ENCODE measurements at places on chromosomes 7 and 10.

DNA sequence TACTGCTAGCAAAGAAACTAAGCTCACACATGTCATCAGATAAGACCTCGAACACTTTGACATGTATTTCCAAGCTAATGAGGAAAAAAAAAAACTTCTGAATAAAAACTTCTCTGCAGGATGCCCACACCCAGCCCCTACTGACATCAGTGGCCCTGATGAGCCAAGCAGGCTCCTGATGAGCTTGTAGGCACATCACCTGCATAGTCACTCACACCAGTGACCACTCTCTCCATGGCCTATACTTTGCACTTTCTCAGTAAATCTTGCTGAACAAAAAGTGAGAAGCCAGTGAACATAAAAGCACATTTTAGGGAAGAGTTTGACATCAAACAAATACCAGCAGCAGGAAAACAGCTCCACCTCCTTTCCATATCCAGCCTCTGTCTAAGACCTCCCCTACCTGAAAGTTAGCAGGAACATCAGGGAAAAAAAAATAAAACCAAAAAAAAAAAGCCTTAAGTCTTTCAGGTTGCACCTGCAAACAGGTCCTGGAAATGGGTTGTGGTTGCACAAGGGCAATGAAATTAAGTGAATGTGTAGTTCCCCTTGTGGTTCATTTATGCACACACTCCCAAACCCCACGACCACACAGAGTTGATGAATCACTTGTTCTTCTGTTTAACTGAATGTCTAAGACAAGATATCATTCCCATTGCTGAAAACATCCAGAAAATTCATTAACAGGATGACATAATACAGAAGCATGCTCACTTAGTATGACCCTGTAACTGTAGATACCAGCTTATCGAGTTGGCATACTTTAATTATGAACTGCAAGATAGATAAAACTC is 205.2 kb upstream of the PDE1C start:
- DNase-seq: no peak

- no peak for DNase-seq
Measured at GRCh38 chr10:9719246-9719645, 1298.4 kb upstream of the CELF2 start.

DNA sequence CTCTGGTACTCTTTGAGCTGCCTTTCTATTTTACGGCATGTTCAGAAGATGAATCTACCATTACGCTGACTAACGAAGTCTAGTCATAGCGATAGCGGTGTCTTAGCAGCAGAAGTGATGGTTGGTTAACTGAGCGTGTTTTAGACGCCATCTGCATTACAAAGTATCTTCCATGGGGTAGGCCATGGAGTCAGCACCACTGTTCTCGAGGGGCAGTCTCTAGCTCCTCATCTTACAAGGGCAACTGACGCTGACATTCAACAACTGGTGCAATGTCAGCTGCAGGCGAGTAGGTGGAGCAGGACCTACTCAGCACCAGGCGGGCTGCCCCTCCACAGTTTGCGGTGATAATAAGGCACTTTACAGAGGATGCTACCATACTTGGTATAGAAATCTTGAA is 88.7 kb downstream of the ADARB2 start:
- no peak for DNase-seq

DNA sequence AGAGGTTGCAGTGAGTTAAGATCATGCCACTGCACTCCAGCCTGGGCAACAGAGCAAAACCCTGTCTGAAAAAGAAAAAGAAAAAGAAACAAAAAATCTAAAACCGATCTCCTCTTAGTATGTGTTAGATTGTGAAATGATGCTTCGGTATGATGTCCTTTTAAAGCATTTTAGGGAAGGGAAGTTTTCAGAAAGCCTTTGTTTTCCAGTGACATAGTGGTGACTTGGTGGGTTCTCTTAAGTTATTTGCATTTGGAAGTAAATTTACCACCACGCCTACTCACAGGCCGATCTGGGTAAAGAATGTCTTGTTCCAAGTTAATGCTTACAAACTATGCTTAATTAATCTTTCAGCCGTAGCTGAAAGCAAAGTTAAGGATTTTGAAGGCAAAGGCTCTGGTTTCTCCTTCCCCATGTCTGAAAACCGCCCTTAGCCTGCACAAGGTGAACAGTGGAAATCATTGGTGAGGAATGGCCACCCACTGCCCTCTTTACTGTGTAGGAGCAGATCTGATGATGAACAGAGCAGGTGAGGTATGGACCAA is 10.7 kb downstream of the MTURN start:
- DNase-seq: no peak

GRCh38 chr7:133699386-133699785 is 427.8 kb upstream of the LRGUK start:
- DNase-seq: no peak

DNA sequence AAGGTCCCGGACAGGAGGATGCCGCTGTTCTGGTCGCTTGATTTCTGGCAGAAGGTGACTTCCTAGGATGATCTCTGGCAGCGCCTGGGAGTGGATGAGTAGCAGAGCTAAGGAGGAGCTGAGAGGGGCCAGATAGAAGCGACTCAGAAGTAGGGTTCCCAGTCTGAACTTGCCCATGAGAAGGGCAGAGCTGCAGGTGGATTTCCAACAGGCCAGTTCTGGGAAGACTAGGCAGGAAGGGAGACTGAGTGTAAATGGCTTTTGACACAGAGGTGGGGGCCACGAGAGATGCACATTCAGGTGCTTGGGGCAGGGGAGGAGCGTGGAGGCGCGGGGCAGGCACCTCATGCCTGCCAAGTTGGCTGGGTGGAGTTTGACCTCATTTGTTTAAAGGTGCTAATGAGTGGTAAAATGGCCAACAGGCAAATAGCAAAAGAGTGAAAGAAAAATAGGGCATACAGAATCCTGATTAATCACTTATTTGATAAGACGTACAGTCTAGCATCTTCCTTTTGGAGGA is 58.8 kb downstream of the SHH start:
- no peak for DNase-seq

DNA sequence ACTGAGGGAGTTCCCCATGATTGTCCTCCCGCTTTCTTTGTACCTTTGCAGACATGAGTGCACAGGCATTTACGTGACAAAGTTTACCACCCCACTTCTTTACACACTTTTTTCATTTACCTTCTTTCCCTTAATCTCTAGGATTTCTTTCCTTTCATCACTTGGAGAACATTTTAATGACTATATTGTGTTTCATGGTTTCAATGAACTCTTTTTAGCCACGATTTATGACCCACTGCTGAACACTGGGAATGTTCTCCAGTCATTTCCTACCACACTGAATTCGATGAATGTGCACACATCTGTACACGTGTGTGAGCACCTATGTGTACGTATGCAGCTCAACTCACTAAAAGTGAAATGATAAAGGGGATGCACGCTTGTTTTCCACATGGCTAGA is 371.7 kb upstream of the IGFBP3 start:
- no peak for DNase-seq

DNA sequence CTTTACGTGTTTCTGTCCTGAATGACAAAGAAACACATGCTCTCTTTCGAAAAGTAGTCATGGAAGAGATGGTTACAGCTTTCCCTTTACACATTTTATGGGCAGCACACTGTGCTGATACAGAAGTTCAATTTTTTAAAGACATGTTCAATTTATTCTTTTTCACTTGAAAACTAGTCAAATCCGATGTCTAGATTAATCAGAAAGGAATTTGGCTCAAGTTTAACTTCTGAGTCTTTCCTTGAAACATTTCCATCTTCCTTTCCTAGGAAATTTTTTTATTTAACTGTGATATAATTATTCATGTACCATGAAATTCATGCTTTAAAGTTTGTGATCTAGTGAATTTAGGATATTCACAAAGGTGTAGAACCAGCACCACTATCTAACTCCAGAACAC is 360.1 kb downstream of the TNS3 start:
- no peak for DNase-seq

DNA sequence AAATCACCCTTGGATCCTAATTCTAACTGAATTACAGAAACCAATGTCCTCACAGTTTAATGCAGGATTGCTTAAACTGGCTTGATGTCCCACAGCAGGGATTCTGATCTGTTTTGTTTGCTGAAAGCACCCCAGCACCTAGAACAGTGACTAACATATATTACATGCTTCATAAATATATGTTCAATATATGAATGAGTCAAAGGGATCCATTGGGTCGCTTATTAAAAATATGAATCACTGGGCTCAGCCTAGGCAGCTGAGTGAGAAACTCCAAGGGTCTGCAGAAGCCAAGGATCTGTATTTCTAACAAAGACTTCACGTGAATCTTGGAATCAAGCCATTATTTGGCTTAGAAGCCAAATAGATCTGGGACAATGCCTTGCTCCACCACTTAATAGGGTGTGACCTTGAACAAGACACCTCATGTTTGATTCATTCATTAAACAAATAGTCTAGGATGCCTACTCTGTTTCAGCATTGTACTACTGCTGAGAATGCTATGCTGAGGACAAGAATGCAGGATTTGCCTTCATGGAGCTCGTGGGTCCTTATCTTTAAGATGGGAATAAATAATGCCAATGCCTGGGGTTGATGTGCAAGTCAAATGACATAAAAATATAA is 103.4 kb upstream of the DLX6 start:
- no peak for DNase-seq

- DNase-seq: no peak
Measured at GRCh38 chr10:124603376-124604213, 140.6 kb downstream of the FAM53B start.

DNA sequence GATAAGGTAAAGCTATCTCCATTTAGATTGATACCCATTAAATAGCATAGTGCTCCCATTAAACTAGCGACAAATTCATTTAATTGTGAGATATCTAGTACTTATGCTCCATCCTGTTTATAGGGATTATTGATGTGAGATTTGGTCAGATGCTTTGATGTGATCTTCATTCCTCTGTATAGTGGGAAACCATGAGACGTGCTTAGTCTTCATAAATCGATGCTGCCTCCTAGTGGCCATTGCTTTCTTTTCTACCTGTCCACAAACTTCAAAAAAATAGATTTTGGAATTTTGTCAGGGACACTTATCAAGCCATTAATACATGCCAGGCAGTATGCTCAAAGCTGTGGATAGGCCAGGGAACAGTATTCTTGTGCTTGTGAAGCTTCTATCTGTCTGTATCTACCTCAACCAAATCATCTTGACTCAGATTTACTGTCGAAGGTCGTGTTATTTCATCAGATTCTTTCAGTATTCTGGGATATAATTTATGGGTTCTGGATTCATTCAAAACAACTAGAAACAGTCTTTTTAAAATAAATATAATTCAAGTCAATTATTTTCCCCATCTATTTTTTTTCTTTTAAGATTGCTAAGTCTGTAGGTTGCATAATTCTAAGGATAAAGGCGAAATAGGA is 12.0 kb downstream of the LSM8 start:
- DNase-seq: no peak

DNA sequence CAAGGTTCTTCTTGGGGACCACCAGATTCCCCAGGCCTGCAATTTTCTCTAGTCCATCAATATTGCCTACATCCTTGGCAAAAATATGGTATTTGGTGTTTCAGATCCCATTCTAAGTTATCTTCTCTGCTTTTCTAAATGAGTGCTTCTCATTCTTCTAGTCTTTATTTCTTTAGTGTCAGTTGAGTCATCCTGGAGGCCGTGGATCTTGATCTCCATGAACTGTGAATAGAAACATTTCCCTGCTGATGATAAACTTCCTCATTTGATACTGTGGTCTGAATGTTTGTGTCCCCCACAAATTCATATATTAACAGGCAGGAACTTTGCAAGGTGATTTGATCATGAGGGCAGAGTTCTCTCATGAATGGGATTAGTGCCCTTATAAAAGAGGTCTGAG is 779.3 kb downstream of the INHBA start:
- DNase-seq: no peak

- no peak for DNase-seq
Measured at GRCh38 chr7:123749537-123749857, 694 bp upstream of the WASL start.

- no peak for DNase-seq
Measured at GRCh38 chr10:80373502-80373901, 16.9 kb downstream of the DYDC2 start.

DNA sequence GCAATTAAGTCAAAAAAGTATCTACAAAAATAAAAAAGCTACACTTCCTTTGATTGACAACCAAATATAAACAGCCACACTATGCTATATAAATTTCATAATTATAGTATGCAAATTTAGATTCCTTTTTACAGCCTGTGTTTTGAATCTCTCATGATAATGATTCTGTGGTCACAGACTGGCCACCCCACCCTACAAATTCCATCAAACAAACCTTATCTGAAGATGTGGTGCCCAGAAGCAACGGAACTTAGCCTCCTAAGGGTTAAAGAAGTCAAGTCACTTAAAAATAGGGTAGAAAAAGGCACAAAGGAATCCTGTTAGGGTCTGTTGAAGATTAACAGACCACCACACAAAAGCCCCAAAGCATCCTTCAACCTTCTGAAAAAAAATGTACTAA is 351.8 kb downstream of the INHBA start:
- no peak for DNase-seq

- DNase-seq: no peak
Measured at GRCh38 chr7:46486256-46487206, 565.5 kb upstream of the IGFBP3 start.

DNA sequence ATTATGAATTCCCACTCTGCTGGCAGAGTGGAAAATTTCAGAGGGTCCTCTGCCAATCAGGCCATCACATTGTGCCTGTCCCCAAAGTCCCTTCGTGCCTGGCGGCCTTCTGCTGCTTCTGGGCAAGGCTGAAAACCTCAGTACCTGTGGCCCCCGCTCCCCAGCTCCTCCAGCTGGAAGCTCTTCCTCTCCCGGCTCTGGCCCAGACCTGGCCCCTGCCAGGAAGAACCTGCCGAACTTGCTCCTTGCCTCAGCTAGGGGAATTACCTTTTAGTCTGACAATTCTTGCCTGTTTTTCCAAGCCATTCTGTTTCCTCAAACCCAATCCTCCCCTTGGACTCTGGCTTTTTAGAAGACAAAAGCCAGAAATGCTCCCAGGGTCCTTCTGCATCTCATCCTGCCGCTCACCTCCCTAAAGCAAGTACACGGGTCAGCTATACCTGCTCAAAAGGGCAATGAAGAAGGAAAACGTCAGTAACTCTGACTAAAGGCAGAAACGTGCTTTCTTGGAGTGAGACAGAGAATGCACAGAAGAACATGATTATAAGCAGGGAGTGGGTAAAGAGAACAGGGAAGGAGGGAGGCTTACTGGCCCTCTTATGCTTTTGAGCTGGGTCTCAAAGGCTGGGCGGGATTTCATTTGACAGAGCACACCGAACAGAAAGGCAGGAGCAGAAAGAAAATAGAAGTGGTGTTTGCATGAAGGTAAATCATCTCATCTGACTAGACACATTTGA is 28.1 kb upstream of the TRIL start:
- no peak for DNase-seq

GRCh38 chr7:101216001-101216859 is 1.2 kb downstream of the PLOD3 start:
- DNase-seq: no peak

DNA sequence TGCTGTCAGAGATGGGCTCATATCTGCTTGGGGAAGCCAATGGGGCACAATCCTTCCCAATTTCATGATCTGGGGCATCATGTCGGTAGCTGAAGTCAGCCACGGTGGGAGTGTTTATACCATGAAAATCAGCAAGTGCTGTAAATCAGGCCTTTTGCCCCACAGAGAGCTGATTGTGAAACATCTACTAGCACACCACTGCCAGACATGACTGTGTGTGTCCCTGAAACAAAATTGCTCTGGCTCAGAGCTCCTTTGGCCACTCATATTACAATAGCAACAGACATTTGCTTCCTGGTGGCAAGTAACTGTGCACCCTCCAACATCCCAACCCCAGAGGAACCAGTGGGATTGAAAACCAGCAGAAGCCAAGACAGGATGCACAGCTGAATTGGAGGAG is 23.7 kb downstream of the GPR26 start:
- DNase-seq: no peak

- DNase-seq: no peak
Measured at GRCh38 chr10:22560913-22561239, 153.5 kb downstream of the PIP4K2A start.
